ENCODE measurements at places on chromosomes 13 and 19.
A peak's percentile ranks its signal among the peaks of the same experiment; 100 is the strongest.

GRCh38 chr19:28289295-28290063 is 923.5 kb downstream of the UQCRFS1 start:
- DNase-seq = no peak

DNA sequence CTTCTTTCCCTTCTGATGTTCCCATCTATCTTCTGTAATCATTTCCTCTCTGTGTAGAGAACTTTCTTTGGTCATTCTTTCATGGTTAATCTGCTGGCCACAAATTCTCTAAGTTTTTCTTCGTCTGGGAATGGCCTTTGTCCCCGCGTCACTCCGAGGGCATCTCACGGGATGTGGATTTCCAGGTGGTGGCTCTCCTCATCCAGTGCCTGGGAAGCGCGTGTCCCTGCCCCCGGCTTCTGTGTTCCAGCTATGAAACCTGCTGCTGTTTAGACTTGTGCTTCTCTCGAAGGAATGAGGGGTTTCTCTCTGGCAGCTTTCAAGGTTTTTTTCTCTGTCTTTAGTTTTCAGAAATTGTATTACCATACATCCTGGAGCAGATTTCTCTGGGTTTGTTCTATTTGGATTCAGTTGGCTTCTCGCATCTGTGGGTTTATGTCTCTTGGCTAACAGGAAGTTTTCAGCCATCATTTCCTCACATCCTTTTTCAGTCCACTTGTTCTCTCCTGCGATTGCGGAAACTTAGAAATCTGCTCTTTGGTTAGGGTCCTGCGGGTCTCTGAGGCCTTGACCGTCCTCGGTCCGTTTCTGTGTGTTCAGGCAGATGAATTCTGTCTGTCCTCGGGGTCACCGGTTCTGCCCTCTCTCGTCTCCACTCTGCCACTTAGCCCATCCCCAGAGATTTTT is 36.9 kb upstream of the DCUN1D2 start:
- peak; percentile 50 for DNase-seq

- no peak for DNase-seq
Observed at GRCh38 chr13:41145136-41145908, 12.7 kb upstream of the KBTBD6 start.

DNA sequence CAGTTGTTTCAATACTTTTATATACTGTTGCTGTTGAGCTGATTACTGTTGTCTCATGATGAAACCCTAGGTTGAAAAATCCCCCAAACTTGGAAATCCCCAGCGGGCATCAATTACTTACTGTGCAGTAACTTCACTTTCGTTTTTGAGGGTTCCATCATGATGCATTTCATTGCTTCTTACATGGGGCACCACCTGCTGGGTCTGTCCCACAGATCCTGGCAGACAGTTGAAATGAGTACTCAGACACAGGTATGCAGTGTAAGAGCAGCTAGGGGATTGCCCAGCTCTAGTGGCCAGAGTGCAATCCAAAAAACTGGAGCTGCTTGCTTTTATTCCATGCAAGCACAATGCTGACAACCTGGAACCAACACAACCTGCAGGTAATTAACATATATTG is 132.5 kb upstream of the ZNF91 start:
- DNase-seq = no peak

GRCh38 chr19:35856546-35857149 is at the start of gene KIRREL2:
Gene KIRREL2 (plus strand): TSS chr19:35856911. CDS start chr19:35857120, 209 bp downstream.
- DNase-seq = no peak

GRCh38 chr13:82298106-82298505 is 1584.2 kb downstream of the SLITRK1 start:
- no peak for DNase-seq

GRCh38 chr13:61880578-61881283 is 465.1 kb upstream of the PCDH20 start:
- peak; percentile 71 for DNase-seq

DNA sequence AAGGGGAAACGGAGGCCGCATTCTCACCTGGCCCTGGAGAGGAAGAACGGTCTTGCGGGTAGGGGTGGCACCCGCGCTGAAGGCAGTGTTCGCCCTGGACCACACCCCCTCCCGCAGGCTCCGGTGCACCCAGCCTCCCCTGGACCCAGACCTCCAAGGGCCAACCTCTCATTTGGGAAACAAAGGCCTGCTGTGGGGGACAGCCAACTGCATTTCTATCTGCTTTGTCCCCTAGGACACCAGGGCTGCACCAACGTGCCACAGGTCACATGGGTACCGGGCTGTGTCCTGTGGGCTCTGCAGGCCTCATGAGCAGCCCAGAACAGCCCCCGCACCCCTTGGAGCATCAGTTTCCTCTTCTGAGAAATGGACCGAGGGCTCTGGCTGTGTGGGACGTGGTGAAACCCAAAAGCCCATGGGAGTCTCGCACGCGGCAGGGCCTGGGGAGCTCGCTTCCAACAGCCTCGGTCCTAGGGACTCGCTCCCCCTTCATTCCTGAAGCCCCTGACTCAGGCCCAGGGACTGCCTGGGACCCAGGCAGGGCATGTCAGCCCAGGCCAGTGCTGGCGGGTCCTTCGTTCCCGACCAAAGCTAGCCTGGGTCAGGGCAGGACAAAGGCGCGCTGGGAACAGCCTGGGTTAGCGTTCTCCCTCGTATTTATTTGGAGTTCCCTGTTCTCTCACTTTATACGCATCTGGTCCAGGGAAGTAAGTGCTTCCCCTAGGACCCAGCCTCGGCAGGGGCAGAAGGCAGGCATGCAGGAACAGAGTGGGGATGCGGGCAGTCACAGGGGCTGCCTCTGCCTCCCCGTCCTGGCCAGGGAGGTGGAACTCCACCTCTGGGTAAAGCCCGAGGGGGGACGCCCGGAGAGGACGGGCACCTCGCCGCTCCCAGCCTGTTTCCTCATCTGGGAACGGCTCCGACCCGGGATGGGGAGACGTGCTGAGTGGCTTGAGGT is 4.6 kb downstream of the TCF3 start:
- no peak for DNase-seq

DNA sequence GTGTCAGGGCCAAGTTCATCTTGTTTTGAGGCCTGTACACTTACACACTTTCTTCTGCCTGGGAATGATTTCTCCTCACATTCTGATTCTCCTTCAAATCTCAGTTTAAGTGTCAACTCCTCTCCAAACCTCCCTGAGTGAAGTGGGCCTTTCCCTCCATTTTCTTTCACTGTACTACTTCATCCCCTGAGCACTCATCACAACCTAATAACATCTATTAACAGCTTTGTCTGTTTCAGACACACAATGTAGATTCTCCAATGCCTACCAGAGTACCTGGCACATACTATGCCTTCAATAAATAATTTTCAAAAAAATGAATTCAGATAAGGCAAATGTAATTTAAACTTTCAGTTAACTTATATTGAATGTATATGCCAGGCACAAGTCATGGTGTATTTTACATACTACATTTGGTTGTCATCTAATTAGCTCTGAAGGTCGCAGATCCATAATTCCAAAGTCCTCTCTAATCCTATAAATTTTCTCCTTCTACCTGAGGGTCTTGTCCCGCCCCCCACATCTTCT is 357 bp upstream of the COG6 start:
- DNase-seq = no peak

DNA sequence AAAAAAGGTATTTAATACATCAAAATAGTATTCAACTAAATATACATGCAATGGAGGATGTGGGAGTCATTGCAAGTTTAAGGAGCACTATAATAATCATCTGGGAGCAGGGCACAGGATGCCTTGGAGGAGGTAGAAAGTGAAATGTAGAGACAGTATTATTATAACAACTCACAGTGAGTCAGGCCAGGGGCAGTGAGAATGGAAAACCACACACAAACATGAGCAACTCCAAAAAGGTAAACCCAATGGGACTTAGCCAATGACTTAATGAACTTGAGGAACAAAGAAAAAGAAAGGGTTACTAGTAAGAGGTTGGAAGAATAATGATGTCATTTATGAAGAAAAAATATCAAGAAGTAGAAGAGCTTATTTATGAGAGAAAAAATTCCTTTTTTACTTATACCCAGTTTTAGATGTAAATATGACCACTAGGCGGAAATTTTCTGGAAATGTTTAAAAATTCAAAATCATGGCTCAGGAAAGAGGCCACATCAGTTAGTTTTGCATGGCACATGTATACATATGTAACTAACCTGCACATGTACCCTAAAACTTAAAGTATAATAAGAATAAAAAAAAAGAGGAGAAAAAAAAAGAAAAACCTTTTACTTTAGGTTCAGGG is 389.3 kb downstream of the SUCLA2 start:
- no peak for DNase-seq

DNA sequence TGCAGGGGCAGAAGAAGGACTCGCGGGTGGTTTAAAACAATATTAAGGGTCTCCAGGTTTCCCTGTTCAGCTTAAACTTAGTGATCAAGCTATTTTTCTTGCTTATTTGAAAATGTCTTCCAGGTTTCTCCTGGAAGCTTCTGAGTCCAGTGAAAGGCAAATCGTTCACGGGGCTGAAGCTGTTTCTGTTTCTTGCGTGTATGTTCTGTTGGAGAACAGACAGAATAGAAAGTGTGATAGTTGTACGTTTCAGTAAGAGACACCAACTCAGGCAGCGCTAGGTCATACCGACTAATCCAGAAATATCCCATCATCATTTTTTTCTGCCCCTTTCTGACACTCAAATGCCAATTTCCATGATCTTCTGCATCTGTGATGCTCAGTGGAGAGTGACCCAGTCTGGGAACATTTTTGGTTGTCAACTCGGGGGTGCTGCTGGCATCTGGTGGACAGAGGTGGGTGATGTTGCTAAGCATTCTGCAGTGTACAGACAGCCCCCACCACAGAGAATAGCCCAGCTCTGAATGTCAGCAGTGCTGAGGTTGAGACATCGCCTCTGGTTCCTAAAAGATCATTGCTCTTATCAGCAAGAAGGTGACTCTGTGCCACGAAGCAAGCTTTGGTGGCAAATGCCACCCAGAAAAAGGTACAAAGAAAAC is 4.3 kb downstream of the KLF2 start:
- peak; percentile 45 for DNase-seq

DNA sequence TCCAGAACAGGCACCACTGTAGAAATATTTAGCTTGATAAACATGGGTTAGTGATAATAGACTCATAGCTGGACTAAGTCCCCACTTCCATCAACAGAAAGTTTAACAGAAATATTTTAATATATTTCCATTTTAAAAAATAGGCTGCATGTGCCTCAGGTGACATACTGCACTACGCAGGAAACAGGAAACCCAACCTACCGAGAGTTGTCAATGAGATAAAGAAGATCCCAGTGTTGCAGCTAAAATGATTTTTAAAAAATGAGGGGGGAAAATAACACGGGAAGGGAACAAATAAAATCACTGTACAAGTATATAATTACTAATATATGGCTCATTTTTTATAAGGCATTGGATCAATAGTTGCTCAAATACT is 154.8 kb downstream of the TBC1D4 start:
- no peak for DNase-seq

DNA sequence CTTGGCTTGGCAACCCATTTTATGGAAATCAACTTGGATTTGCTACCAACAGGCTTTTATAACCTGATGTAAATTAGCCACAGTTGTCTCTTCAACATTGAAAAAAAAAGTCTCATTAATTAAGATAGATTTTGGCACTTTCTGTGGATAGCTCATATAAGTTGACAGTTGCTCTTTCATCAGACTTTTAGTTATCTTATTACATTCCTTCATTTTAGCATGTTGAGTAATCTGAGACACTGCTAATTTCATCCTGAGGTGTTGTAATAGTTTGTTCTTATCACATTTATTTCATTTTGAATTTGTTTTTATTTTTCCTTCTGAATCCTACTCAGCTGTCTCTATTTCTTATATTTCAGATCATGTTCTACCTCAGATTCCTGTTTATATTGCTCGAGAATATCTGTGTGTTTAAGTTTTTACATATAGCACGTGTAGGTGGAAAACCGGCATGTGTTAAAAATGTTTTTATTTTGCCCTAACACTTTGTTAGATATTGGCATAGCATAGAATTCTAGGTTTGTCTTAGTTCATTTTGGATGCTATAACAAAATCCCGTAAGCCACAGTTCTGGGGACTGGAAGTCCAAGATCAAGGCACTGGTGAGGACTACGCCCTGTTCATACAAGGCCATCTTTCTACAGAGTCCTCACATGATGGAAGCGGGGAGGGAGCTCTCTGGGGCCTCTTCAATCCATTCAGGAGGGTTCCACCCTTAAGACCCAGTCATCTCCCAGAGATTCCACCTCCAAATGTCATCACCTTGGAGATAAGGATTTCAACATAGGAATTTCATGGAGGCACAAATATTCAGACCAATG is 239.4 kb downstream of the COL4A1 start:
- no peak for DNase-seq

GRCh38 chr19:46613525-46613924 is 11.4 kb downstream of the PTGIR start:
- no peak for DNase-seq

DNA sequence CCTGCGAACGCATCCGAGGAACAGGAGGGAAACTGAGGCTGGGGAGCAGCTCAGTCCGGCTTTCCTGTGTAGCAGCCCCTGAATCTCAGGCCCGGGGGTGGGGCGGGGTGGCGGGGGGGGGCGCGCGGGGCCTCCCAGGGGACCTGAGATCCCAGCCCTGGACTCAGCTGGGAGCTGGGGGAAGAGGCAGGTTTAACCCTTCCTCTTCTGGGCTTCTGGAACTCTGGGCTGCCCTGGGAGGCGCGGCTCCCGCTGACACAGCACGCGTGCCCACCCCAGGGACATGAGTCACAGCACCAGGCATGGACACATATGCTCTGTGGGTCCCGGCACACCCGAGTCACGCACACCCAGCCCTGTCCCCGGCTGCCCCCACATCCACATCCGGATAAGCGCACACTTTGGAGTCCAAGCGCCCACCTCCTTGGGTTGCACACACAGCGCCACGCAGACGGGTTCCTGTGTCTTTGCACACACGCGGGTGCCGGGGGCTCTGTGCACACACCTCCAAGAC is 3.5 kb upstream of the CIRBP start:
- DNase-seq = peak; percentile 79

GRCh38 chr13:30110301-30111070 is 196.9 kb downstream of the KATNAL1 start:
- DNase-seq = no peak

DNA sequence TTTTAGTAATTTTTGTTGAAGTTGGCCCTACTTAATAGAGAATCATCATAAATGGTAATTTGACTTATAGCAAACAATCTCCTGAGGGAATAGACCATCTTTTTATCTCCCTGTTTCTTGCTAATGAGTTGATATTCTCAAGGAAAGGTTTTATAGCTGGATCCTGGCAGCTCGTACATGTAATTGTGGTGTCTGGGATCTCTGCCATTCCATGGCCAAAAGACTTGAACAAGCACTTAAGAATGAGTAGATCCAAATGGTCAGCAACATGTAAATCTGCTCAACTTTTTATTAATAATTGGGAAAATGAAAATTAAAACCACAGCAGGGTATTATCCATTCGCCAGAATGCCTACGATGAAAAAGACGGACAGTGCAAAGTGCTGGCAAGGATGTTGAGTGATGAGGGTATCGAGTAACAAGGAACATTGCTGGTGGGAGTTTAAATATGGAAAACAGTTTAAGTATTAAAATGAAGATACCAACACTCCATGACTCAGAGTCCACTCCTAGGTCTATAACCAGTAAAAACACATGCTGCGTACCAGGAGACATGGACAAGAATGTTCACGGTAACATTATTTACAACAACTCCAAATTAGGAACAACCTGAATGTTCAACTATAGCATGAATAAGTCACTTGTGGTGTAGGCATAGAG is 5.1 kb upstream of the GPR18 start:
- DNase-seq = no peak

- DNase-seq = no peak
Observed at GRCh38 chr13:40197936-40198595, 468.4 kb downstream of the FOXO1 start.
